Prostate gland (tissue), 2 donors: ENCODE measurements at places on chromosomes 12 and 14. TPM values are rescaled to one million over a fixed set of nuclear protein-coding genes. Genes with fewer than 3 reads are reported as not detected.

DNA sequence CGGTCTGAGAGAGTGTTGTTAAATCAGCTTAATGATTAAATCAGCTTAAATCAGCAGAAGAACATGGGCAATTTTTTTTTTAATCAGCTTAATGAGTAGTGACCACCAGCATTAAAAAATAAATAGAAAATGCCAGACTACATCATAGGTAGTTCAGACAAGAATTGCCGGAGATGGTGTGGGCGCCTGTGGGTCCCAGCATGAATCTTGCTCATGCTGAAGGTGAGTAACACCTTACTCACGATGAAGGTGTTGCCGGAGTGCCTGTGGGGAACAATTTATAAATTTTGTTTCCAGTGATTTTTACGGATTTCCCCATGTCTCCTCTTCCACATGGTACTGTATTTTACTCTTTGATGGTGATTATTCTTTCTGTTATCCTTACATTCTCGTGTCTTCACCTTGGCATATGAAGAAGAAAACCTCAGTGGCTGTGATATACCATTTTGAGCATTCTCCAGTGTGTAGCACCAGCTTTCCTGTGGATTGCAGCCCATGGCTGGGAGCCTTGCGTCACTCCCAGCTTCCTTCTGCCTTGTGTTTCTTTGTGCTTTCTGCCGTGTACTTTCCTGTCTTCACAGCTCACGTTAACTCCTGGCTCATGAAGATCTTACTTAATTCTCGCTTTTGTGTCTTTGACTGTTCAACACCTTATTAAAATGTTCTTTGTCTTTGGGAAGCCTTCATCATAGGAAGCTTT, 4.7 kb downstream of the TDRD9 start:
- no peak for DNase-seq

NTF3 gene
- 1.0 TPM for total RNA-seq

GRCh38 chr14:75995372-75996041, 9.9 kb downstream of the IFT43 start:
- DNase-seq: no peak

- DNase-seq: no peak
These were observed 98.6 kb downstream of the MYF5 start for GRCh38 chr12:80815351-80815750.

POTEM gene
- 18.1 TPM for total RNA-seq

PTPN6 gene
- 30.6 TPM for total RNA-seq

GRCh38 chr14:74846968-74847665, 28.8 kb downstream of the PROX2 start:
- no peak for DNase-seq

- DNase-seq: no peak
These were observed 24.9 kb upstream of the C12orf76 start for GRCh38 chr12:110073049-110073831.

- DNase-seq: no peak
These were observed 8.2 kb downstream of the INTS13 start for GRCh38 chr12:26929590-26929989.

GRCh38 chr12:108333898-108334699, 5.0 kb downstream of the CMKLR1 start:
- no peak for DNase-seq

HOXC4 gene
- total RNA-seq: not detected

DNA sequence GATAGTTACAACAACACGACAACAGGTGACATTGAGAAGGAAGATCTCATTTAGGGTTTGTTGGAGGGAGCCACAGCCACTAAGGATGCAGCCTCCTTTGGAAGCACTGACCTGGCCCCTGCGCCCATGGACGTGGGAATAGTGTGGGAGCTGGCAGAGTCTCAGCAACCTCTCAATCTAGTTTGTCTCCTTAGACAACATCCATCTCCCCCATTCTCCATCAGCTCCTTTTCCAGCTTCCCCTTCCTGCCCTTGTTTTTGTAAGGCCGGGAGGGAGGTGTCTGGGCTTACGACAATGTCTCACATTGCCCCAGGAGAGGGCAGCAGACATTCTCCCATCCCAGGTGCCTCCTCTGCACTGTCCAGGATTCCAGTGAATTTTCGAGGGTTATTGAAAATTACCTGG, 170.2 kb upstream of the PZP start:
- DNase-seq: no peak

DNA sequence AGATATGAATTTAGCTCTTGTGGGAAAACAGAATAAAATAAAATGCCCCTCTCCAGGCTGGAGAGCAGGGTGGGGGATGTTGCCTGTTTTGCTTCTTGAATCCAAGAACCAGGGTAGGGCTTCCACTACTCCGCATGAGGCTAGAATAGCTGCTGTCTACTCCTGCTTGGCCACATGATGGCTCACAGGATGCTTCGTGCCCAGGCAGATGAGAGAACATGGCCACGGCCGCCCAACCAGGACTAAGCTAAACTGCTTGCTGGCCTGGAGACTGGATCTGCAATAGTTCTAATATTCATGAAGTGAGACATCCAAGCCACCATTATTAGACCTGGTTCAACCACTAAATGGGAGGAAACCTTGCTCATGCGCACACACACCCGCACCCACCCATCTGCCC, 122.2 kb upstream of the METAP2 start:
- DNase-seq: no peak

GRCh38 chr14:38384741-38385140, 128.8 kb upstream of the CLEC14A start:
- no peak for DNase-seq

DNA sequence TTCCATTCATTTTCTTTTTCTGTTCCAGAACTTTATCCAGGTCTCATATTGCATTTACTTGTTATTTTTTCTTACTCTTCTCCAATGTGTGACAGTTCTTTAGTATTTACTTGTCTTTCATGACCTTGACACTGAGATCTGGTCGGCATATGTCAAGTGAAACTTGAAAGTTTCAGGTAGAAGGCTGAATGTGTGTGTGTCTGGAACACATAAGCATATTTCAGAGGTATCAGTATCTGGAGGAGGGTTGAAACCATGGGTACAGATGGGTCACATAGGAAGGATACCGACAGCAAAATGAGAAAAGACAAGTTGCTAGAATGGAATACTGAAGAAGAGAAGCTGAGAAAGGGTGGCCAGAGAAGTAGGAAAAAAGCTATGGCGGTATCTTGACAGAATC, 22.5 kb upstream of the PTGDR start:
- no peak for DNase-seq

DNA sequence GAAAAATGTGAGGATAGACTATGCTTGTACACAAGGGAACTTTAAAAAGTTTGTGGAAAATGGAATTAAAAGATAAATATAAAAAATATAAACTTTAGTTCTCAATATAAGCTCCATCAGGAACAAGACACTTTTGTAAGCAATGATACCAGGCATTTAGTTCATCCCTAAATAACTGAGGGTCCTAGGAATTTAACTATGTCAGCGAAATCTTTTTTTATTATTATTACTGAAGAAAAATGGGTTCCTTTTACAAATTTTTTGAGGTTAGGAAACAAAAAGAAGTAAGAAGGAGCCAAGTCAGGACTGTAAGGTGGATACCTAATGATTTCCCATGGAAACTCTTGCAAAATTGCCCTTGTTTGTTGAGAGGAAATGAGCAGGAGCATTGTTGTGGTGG, 102.8 kb downstream of the TRMT5 start:
- DNase-seq: no peak

DNA sequence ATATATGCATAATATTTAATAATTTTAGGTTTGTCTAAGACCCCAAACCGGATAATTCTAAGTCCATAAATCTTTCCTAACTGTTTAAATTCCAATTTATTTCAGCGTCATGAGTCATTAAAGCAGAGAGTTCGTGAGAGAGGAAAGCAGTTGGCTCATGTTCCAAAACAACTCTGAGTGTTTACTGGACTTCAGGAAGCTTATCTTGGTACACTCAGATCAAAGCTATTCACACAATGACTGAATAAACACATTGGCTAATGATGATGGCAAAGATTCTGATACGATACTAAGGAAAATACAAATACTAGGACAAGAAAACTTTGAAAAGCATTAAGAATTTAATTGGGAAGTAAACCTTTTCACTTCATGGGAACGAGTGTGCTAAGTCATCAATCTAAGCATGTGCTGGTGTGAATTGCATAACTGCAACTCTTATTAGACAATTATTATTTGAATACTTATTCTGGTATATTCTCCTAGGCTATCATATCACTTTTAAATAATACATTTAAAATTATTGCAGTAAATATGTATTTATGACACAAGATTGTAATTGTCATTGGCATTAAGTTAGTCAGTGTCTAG, 34.8 kb upstream of the CLEC14A start:
- DNase-seq: no peak

DNA sequence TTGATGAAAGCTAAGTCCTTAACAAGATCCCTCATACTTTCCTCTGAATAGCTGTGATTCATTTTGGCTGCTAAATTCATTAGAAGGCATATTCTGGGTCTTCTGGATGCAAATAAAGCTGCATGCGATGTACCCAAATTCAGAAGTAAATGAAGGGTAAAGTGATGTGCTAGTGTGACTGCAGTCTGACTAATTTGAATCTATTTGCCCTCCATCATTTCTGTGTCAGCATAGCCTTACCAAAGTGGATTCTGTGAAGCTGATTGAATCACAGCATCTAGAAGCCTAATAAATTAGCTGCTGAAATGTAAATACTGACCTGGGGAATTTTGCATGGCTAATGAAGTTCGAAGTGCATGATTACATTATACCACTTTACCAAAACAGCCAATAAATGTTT, 162.2 kb downstream of the TPH2 start:
- DNase-seq: no peak

- DNase-seq: no peak
These were observed 372.7 kb downstream of the IPO8 start for GRCh38 chr12:30323008-30323407.

DNA sequence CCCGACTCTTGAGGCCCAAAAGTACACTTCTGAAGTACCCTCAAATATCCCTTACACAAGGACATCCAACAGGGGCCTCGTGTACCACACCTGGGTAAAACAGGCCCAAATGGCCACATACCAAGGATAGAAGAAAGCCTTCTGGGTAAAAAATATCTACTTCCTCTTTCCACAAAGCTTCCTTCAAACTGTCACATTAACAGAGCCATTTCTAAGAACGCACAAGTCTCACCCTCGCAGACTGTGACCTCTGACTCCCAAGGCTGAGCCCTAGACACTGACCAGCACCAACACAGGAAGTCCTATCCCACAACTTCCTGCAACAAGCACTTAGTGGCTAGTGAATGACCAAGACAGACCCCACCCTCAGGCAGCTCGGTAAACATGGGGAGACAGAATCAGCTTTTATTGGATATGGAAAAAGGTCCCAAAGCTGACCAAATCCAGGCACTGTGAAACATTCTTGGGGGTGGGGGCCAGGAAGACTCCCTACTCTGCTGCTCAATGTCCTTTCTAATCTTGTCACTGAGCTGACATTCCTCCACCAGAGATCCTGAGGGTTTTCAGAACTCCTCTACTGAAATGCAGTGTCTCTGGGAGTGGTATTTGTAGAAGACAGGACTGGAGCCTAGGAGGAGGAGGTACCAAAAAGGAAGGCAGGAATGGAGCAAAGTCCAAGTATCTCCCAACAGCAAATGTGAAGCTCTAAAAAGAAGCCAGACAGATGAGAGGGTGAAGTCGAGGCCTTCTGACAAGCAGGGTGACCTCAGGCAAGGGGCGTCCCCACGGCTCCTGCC, 15.9 kb downstream of the KCTD10 start:
- DNase-seq: no peak

METTL25 gene
- 16.0 TPM for total RNA-seq

DNA sequence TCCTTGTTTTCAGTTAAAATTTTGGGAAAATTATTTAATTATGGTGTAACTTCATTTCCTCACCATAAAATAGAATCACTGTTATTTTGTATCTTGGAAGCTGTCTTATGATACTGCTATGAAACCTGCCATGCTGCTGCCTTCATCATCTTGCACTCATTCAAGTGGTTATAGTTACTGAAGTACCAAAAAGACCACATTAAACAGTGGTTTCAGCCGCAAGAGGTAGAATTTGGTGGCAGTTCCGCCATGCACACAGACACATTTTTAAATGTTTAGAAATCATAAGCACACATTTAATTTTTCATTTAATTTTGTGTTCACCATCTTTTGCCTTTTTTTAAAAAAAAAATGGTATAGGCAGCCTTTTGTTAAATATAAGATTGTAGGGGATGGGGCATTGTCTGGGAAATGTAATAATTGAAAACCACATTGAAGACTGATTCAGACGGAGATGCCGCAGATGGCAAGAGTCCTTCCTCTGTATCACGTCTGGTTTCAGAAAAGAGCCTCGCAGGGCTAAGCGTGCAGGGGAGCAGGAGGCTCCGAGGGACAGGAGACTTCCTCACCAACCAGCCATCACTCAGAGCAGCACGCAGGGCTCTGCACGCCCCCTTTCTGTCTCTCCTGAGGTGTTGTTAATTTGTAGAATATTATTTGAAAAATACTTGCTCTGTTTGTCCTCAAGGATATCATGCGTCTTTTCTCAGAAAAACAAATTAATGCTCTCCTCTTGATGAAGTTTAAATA, 115.2 kb upstream of the PELI2 start:
- DNase-seq: no peak

GRCh38 chr12:54448344-54448743, 25.1 kb downstream of the GTSF1 start:
- DNase-seq: no peak

- DNase-seq: no peak
These were observed 11.6 kb downstream of the RNASE10 start for GRCh38 chr14:20516921-20517320.

DNA sequence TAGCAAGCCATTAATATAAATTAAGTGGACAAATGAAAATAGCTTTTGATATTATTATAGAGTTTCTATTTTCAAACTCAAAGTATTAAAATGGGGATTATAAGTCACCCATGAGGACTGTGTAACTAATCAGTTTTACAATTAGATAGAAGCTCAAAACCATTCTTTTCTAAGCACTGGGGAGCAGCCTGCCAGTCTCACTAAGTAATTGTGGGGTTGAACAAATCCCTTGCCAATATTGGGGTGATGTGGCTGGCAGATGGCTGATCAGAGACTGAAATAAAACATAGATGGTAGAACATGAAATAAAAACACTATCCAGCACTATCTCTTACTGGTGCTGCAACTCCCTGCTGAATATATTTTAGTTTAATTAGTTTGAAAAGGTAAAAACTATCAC, 353.2 kb downstream of the FLRT2 start:
- no peak for DNase-seq

- no peak for DNase-seq
These were observed 99.1 kb upstream of the MED13L start for GRCh38 chr12:116376354-116377193.

NFYB gene
- total RNA-seq: 41.1 TPM

- no peak for DNase-seq
These were observed 20.5 kb downstream of the PLEKHH1 start for GRCh38 chr14:67553547-67553946.

DNA sequence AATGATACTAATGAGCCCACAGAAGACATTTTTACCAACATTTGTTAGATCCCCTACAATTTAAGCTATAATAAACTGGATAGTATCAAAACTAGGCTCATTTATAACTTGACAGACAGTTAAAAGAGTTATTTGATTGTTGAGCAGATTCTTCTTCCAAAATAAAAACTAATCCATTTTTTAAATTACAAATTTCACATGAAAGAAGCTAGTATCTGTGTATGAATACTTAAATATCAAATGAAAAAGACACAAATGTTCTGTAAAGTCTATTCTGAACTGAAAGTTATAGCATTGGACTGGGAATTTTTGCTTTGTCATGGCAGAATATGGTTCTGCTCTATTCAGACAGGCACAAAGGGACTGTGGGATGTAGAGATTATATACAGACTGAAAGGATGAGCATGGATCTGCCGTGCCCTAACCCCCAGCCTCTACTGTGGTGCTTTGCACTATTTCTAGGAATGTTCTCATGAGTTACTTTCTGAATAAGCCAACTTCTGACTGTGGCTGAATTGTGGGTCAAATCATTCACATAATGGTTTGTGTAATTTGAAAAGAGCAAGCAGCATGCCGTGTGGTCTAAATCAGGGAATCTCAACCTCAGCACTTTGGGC, 352.7 kb downstream of the KCNH5 start:
- DNase-seq: no peak
